ENCODE measurements at places on chromosomes 1 and 21.

DNA sequence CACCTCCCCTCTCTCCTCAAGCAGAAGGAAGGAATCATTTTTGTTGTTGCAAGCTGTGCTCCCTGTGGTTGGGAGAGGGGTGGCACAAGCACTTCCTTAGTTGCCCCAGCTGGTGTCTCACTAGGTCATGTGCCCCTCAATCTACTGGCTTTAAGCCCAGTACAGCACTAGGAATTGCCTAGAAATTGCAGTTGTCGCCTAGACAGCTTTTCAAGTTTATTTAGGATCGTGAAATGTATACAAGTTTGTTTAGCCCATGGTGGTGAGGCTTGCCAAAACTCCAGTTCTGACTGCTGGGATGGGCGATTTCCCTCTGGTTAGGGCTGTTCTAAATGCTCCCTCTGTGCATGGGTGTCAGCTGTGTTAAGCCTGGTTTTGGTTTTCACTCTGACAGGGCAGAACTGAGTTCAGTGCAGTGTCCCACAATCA lies 126.8 kb upstream of the ZNF644 start:
- DNase-seq: no peak

GRCh38 chr21:42187976-42188653 lies 30.8 kb upstream of the ABCG1 start:
- DNase-seq: peak; percentile 40

GRCh38 chr1:161127649-161128048 lies 4.8 kb downstream of the DEDD start:
- no peak for DNase-seq

DNA sequence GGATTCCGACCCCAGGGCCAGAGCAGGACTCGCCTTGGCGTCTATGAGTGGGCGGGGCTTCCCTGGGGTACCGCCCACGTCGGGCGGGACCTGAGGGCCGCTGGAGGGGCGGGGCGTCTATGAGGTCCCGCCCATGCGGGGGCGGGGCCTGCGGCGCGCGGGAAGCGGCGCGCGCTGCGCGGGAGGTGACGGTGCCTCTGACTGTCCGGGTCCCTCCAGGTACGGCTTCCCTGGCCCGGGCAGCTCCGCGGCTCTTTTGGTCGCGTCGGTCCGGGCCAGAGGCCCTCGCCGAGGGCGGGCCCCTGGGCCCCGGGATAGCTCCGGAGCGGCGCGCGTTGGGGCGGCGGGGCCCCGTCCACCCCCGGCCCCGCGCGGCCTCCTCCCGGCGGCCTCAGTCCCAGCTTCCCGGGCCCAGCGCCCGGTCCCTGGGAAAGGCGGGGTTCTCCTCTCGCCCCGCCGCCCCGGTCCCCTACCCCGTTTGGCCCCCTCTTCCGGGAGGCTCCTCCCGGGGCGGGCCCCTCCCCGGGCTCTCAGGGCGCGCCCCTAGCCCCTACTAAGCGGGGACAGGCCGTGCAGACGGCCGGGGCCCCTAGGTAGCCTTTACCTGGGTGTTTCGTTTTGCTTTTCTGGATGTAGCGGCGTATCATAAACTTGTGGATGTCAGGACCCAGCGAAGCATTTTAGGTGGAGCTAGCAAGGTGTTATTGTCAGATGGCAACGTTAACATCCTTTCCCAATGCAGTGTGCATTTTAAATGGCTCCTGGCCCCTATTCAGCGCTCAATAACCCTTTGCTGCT lies at the start of gene CHAF1B:
Gene CHAF1B, plus strand, starts transcription at position 160 of the 798 bp plus-strand sequence. CDS start 745 bp downstream, outside the sequence.
- peak; percentile 88 for DNase-seq

DNA sequence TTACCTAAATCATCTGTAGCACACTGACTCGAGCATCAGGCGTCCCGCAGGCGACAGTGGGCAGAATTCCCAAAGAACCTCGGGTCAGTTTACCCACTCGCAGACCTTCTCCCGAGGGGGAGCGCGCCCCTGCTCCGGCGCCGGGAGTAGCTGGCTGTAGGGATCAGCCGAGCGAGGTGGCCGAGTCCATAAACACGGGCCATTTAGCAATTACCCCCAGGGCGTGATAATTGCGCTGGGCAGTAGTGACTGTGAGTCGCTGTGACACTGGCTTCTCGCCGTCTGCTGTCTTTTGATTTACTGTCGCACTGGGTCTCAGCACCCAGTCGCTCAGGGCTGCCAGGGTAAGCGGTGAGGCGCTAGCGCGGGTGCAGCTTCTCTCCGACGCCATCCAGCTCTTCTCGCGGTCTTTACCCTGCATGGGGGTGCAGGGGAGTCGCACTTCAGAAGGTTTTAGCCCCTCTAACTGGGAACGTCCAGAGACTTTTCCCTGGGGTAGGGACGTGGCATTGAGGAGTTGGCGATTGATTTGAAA lies 16.2 kb downstream of the HLX start:
- DNase-seq: no peak

GRCh38 chr1:20648946-20649345 lies 12.2 kb downstream of the DDOST start:
- no peak for DNase-seq

DNA sequence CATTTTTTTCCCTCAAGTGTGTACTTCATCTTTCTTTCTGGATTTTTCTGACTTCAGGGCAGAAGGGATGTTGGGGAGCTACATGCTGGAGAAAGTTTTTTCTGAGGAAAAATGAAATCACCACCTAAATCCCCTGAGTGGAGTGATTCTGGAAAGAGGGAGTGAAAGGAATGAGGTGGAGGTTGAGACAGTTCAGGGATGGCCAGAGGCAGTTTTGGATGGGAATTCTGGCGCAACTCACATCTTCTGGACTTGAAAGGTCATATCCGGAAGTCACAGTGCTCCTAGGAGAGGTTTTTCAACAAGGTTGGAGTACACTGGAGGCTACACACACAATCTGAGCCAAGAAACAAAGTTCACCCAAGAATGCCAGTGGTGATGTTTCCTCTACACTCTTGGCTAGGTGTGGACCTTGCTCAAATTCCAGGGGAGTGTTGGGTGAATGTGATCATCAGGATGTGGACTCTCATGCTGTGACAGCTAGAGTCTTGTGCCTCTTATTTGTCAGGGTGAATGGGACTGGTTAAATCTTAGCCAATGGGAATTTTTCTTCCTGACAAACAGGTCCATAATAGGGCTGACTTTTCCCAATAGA lies 161.5 kb downstream of the HLX start:
- no peak for DNase-seq

GRCh38 chr1:74436078-74436477 lies 76.3 kb downstream of the LRRC53 start:
- no peak for DNase-seq

- peak; percentile 67 for DNase-seq
These were observed 8.9 kb upstream of the LEMD1 start for GRCh38 chr1:205430696-205431305.

DNA sequence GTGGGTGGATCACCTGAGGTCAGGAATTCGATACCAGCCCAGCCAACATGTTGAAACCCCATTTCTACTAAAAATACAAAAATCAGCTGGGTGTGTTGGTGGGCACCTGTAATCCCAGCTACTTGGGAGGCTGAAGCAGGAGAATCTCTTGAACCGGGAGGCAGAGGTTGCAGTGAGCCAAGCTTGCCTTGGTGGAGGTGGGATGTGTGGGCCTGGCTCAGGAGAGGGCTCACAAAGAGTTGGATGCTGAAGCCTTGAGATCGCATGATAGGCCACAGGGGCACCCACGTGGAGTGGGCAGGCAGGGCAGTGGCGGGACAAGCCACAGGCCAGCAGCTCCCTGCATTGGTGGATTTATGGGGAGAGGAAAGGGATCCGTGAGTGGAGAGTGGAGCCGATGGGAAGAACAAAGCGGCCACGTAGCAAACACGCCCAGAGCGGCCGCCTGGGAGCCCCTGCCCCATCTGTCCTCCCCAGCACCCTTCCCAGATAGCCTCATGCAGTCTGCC lies 4.4 kb downstream of the THAP3 start:
- no peak for DNase-seq

GRCh38 chr1:2831596-2832212 lies 30.2 kb upstream of the TTC34 start:
- no peak for DNase-seq

- no peak for DNase-seq
These were observed 1077.2 kb downstream of the TTLL7 start for GRCh38 chr1:82921759-82922158.

DNA sequence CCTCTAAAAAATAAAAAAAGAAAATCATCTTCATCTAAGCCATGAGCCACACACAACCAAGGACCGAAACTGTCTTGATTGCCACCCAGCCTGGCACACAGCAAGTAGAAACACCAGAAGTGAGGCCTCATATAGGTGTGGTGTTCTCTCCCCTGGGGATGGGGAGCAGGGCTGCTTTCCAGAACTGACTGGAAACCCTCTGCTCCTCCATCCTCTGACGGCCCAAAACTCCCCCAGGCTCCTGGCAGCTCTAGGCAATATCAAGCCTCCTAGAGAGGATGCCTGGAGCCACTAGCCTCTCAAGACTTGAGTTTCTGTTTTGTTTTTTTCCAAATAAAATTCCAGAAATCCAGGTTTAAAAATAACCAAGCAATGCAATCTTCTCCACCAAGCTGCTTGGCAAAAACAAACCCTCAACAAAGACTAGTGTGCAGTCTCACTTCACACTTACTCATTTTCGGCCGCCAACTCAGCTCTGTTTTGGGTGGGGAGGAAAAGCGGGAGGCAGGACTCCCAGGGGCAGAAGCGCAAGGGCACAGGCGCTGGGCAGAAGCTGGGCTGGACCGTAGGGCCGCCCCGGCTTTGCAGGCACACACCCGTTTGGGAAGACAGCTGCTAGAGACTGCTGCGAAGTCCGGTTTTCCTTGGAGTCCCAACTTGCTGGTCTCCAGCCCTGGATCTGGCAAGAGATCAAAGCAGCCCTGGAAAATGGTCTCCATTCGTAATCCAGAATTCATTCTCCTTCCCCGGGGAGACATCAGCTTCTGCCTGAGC lies 78.2 kb upstream of the CAPZB start:
- DNase-seq: no peak

GRCh38 chr1:19080721-19081120 lies 124.2 kb upstream of the IFFO2 start:
- no peak for DNase-seq

DNA sequence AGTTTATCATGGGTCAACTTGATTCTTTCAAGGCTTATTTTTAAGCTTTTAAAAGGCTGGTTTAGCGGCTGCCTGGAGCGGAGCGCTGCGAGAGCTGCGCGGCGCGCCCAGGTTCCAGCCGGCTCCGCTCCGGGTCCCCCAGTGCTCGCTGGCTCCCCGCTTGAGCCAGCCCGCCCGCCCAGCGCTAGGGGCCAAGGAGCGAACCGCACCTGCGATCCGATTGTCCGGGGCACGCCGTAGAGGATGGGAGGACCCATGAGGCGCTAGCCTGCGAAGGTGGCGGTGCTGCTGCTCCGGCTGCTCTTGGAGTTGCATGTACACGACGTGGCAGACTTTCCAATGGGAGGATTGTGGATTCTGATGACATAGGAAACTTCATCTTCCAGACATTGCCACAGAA lies 9.9 kb upstream of the CFHR4 start:
- no peak for DNase-seq

DNA sequence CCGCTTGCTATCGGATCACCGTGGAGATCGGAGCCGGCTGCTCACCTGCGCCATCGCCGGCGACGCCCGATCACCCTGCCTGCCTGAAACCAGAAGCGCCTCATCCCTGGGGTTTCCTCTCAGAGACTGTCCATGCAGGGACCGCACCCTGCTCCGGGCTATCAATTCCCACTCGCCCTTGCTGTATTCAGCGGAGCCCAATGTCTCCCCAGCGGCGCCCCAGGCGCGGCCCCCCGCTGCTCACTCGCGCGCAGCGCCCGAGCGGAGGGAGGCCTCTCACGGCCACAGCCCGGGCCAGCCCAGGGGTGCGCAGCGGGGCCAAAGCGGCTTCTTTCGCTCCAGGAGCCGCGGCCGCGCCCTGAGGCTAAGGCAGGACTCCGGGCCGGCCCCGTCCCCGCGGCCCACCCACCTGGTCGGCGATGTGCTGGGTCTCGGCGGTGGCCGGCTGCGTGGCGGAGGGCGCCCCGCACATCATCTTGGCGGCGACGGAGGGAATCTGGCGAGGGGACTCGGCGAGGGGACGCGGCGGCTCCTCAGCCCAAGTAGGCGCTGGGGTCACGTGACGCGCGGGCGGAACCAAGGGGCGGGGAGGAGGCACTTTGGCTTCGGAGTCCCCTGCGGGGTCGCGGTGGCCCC lies at the start of gene CSTB:
Gene CSTB, minus strand, starts transcription at position 514 of the 636 bp plus-strand sequence. Its CDS starts 39 bp downstream, at position 475.
- peak; percentile 78 for DNase-seq

DNA sequence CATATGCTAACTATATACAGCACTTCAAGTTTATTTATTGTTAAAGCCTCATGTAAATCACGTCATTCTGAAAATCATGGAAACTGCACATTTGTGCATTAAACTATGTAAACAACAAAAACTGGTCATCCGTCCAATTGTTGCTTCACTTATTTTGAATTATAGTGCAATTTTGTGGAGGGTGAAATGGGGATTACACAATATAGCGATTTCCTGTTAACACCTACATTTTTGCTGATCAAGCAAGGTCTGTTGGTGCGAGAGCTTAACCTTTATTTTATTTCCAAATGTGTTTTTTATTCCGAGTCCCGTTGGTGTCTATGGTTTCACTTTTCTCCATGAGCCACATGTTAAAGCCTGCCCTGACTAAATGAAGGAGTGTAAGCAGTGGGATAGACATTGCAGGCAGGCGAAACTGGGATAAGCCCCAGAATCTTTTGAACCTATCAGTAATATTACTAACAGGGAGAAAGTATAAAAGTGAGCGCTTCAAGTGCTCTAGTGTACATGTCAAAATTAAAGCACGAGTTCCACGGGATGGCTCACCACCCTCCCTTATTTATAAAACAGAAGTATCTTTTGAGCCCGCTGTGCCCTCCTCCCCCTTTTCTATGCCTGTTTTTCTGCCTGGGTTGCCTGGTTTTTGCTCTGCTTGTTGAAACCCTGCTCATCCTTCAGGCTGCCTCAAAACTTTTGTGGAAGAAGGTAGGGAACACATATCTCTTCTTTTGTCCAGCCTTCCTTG lies 120.7 kb downstream of the NFIA start:
- no peak for DNase-seq

GRCh38 chr1:209645574-209646452 lies 6.4 kb downstream of the LAMB3 start:
- DNase-seq: no peak

DNA sequence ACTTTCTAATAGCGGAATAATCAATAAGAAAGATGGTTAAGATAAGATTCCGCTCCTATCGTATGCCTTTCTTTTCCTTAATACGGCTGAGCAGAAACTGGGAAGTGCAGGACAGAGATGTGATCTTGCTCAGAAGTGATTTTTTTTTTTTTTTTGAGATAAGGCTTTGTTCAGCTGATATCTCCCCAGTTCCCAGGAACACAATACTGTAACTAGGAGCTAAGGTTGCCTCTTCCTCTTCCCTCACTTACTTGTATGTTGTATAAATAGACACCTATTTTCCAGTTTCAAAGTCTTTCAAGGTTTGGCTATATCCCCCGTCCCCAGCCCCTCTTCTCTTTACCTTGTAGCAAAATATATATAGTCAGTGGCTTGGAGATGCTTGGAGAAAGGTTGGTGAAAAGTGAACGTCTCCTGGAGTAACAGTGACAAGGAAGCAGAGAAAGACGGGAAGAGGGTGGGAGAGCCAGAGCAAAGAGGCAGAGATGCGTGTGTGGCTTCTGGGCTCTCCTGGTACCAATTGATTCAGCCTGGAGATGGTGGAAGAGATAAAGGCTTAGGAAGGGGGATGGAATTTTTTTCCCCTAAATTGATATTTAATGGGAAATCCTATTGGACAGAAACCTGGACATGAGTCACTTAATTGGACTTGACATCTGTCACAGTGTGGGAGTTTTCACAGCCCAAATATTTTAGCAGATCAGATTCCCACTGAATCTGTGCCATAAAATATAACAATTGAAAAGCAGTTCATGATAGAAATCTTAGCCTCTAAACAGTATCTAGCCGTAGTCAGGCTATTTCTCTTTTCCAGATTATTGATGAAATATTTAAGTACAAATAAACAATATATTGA lies at the start of gene NHLH2:
Gene NHLH2, minus strand, starts transcription at position 522 of the 856 bp plus-strand sequence. CDS start 2,754 bp downstream, outside the sequence.
- no peak for DNase-seq

Data from activated B cell treated with CpG ODN at 0.5 μM for 24 hours (primary cell).